Calu3 (cell line): ENCODE measurements at places on chromosomes 3 and 15. TPM values are rescaled to one million over a fixed set of nuclear protein-coding genes. Genes with fewer than 3 reads are reported as not detected.

- no peak for DNase-seq
Measured at GRCh38 chr3:192417017-192417416, 310.3 kb downstream of the FGF12 start.

DNA sequence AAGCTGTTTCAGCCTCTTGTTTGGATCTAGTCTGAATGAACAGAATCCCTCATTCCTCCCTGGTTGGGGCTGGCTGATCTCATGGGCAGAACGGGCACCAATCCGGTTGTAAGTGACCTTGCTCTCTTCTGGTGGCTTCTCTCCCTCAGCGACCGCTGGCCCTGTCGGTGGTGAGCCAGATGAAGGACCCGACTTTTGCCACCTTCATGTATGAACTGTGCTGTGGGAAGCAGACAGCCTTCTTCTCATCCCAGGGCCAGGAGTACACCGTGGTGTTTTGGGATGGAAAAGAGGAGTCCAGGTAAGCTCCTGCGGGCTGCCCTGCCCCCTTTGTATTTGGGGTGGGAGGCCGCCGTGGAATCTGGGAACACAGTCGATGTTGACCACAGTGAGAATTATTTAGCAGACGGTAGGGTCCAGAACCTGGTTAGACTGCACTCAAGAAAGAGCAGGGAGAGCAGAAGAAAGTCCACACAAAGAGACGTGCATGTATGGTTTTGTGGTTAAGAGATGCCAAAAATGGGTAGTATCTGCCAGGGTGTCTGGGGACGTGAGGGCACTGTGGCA, 138.8 kb downstream of the LRRK1 start:
- DNase-seq, result no peak

DNA sequence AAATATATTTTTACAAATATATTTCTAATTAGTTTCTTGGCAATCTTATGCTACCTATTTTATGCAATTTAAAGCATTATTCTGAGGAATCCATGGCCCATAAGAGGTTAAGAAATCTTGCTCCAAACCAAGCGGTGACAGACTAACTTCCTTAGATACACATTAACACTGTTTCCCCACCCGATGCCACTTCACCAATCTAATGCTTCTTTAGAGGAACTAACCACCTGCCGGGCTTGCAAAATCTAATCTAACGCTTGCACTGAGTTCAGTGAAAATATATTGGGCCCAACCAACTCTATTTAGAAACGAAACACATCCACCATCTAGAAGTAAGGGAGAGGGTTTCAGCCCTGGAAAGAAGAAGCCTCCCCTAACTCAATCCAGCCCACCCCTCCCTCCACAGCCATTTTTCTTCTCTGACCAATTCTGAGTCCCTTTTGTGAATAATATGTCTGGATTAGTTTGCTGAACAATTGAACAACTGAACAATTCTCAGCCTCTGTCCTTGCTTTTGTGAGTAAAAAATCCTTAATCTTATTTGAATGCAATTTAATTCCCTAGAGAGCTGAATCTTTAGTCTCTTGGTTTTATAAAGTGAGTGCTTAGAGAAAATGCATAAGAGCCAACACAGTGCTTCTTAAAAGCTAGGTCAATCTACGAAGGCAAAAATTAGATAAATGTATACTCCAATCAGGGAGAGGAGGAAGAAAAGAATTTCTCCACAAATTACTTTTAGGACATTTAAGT, 150.4 kb upstream of the ADAMTS9 start:
- DNase-seq, result no peak

DNA sequence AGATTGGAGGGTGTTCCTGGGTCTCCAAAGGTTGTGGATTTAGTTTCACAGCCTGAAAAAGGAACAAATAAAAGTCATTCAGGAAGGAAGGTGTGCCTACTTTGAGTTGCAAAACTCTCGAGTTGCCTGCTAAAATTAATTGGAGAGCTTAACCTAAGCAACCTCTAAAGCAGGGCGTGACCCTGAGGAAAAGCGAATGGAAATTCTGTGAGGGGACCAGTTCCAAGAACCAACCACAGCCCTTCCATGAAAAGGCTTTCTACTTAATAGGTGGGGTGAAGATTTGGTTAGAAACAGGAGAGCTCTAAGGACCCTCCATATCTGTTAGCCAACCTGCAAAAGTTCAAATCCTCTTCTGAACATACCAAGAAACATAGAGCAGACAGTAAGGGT, 1.5 kb downstream of the CD80 start:
- no peak for DNase-seq

Gene DNAH12
- 0.92 and 1.6 TPM in 2 replicates for total RNA-seq

GRCh38 chr3:66039590-66039887, 821 bp upstream of the MAGI1 start:
- DNase-seq, result peak; percentile 46

DNA sequence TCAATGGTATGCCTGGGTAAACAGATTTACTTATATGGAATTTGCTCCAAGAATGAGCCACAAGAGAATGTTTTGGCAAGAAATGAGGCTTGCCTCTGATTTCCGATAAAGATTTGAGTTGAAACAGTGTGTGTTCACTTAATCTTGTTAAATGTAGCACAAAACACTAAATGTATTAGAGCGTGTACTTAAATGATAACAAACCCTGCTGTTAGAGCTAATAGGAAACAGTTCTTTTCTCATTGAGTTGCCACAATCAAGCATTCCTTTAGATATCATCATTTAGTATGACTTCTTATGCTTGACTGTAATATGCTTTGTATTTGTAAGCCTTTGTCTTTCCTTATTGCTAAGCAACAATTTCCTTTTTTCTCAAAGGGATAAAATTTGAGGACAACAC, 353.6 kb upstream of the ZNF717 start:
- DNase-seq, result no peak

GRCh38 chr3:107674371-107674770, 151.6 kb downstream of the BBX start:
- no peak for DNase-seq

DNA sequence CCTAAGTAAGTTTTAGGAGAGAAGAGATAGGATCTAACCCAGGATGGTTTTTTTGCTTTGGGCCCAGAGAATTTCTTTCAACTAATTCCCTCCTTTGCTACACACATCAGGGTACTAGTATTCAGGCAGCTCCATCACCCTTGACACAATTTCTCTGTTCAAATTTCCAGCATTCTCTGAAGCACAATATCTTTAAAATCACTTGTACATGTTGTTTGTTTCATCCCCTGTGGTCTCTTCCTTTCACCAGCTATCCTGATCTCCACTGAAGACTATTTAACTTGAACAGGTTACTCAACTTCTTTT, 32.4 kb upstream of the FNDC3B start:
- DNase-seq, result no peak

Gene PARP15
- total RNA-seq, result 3.4 and 3.6 TPM in 2 replicates

DNA sequence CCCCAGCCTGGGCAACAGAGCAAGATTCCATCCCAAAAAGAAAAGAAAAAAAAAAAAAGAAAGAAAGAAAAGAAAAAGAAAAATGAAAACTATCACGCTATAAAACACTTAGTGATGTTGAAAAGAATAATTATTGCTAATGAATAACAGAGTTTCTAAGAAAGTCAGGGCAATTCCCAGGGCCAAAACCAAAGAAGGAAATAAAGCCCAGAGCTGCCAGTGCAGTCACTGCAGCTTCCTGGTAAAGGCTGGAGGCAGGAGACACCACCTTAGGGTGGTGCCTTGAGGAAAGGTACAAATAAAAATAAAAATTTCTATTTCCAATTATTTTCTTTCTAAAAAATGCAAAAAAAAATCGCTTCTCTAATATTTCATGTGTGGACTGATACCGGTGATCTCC, 19.7 kb upstream of the UACA start:
- peak; percentile 33 for DNase-seq

DNA sequence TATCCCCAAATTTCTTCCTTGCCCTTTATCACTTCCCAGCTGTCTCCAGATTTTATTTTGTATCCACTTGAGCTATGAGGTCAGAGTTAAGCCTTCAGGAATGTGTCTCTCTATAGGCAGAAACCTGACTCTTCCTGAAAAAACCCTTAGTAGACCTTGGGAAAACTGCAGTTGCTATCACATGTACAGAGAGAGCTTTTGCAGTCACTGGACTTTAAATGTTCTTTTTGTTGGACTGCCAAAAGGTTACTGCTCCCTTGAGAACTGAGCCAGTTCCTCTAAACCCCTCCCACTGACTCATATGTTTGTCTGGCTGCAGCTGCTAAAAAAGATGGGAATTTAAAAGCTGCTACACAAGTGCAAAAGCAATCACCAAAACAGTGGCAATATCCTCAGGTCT, 169.1 kb upstream of the CCDC54 start:
- DNase-seq, result no peak

DNA sequence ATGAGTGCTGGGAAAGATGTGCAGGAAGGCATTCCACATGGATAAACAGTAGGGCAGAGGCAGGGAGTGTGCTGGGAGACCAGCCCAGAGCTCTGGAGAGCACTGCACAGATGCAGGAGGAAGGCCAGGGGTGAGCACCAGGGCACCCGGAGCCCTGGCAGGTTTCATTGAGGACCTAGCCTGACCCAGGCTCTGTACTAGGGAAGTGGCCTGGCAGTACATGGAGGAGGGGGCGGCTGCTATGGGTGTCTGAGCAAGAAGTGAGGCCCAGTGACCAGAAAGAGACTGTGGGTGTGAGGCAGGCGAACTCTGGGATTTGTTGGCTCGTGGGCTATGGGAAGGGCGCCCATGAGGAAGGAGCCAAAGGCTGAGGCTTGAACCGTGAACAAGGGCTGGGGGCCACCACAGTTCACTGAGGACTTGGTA, 139.1 kb downstream of the DNAJB8 start:
- DNase-seq, result no peak

Gene SYNM
- total RNA-seq, result 7.8 and 9.4 TPM in 2 replicates

- no peak for DNase-seq
Measured at GRCh38 chr3:116056280-116056679, 389.0 kb downstream of the LSAMP start.

- no peak for DNase-seq
Measured at GRCh38 chr3:116473602-116474001, 28.3 kb upstream of the LSAMP start.

- DNase-seq, result no peak
Measured at GRCh38 chr3:27729748-27730611, 7.9 kb upstream of the EOMES start.

GRCh38 chr3:154214306-154214705, 93.1 kb downstream of the ARHGEF26 start:
- no peak for DNase-seq

DNA sequence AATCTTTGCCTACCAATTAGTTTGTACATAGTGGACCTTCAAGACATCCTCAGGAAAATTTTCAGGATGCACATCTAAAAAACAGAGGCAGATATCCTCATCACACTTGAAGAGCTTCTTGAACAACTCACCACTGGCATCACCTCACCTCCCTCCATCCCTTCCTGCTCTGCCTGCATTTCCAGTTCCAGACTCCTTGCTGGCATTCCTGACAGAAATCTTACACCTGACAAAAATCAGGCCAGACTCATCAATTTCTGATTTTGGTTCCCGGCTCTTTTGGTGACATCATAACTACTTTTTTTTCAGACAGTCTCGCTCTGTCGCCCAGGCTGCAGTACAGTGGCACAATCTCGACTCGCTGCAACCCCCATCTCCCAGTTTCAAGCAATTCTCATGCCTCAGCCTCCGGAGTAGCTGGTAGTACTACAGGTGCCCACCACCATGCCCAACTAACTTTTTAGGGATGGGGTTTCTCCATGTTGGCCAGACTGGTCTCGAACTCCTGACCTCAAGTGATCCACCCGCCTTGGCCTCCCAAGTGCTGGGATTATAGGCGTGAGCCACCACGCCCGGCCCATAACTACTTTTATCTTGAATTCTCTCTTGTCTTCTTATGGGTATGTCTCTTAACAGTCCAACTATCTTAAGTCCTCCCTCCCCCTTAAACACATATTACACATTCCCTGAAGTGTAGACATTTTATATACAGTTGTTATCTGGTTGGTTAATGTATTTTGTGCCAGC, 216.6 kb upstream of the IL12A start:
- DNase-seq, result no peak

DNA sequence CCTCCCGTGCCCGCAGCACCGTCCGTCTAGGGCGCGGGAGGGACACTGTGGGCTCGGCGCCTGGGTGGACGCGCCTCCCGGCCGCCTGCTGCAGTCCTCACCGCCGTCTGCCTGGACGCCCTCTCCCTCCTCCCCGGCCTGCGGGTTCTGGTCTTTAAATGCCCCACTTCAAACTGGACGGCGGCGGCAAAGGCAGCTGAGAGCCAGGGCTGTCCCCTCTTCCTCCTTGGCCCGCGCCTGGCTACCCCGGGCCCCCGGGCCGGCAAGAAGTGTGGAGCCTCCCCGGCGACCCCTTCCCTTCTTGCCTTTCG, 426 bp downstream of the CBLB start:
- DNase-seq, result peak; percentile 53

DNA sequence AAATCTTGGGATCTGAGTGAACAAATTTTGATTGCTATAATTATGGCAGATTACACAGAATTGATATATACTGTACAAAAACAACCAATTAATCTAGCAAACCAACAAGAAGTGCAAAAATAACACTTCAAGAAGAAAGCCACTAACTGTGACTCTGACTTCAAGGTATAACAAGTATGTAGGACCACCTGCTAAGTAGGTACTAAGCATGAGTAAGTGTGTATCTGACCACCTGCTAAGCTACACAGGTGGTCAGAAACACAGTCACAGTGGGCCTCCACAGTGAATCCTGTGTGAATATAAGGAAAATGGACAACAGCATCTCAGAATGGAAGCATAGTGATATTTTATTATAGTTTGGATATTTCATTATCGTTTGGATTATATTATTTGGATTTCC, 14.8 kb upstream of the PLSCR4 start:
- DNase-seq, result no peak

GRCh38 chr15:73572296-73572695, 60.9 kb downstream of the NPTN start:
- no peak for DNase-seq

Gene CKMT1B
- 2.0 and 5.4 TPM in 2 replicates for total RNA-seq

- DNase-seq, result no peak
Measured at GRCh38 chr3:64000453-64001055, 22.7 kb downstream of the PSMD6 start.

Gene IL20RB
- total RNA-seq, result 8.5 and 12.0 TPM in 2 replicates

DNA sequence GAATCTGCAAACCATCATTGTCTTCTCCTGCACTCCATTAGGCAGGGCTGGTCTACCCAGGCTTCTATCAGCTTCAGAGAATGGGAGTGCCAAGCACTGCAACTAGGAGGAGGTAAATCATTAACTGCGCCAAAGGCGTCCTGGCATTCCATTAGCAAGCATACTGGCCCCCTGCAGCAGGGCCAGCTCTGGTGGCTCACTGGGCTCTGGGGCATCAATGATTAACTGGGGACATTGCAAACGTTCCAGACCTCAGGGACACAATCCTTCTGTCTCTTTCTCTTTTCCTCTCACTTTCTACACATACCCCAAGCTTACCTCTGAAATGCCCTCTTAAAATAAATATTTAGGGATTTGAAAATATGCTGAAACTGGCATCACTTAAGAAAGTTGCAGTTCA, 129.0 kb downstream of the MYLK start:
- peak; percentile 90 for DNase-seq

Gene ACOX2
- total RNA-seq, result 1.1 and 1.4 TPM in 2 replicates

Gene OR5K2
- total RNA-seq, result not detected in 2 replicates
